ENCODE measurements at places on chromosomes 2 and 18.

GRCh38 chr2:218458598-218458997 is 39.7 kb downstream of the VIL1 start:
- DNase-seq = no peak

GRCh38 chr2:102103992-102104871 is 38.3 kb upstream of the IL1R1 start:
- no peak for DNase-seq

DNA sequence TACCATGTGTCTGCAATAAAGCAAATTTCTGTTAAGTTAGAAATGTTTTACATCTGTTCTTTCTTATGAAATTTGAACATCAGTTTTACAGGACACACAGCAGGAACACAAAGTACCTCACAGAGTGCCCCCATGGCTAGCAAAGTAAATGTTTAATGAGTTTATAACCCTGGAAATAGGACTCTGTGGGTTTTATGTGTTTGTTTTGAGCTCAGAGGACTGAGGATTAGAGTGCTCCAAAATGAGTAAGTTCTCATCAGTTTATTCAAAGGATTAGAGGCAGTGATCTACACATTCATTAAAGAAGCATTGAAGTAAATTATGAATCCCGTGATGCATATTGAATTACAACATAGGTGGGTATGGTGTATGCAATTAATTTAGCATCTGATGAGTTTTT is 281.8 kb downstream of the GULP1 start:
- DNase-seq = no peak

DNA sequence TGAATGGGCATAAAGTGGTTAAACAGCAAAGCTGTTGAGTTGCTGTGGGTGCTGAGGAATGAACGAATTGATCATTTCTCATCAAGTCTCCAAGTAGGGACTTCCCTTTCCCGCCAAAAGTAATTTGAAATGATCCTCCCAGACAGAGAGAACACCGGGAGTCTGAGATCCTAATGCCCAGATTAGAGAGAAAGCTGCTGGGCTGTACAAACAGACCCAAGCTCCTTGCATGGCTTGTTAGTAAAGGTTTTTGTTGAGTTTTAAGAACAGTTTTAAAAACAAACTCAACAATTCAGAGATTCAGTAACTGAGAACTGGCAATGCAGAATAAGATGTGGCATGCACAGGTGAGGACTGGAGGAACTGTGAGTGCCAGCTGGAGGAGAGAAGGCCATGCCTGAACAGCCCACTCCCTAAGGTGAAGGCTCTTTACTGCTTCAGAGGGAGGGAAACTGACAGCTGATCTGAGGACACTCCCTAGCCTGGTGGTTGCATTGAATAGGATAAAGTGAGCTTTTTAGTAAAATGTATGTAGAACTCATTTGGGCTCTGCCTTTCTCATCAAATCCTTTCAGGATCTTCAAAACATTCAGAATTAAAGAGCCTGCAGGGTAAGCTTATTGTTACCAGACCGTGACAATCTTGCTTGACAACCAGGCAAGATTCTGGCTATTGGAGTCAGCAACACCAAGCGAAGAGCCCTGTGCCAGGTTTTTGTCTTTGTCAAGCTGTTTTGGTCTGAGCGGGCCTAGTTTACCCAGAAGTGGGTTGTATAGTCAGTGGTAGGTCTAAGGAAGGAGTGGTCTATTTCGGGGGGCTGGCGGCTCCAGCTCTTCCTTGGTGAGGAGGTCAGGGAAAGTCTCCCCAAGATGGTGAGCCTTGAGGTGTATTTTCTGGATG is 63.2 kb upstream of the IGFBP5 start:
- no peak for DNase-seq

- no peak for DNase-seq
Observed at GRCh38 chr2:23399674-23400261, 14.8 kb downstream of the KLHL29 start.

DNA sequence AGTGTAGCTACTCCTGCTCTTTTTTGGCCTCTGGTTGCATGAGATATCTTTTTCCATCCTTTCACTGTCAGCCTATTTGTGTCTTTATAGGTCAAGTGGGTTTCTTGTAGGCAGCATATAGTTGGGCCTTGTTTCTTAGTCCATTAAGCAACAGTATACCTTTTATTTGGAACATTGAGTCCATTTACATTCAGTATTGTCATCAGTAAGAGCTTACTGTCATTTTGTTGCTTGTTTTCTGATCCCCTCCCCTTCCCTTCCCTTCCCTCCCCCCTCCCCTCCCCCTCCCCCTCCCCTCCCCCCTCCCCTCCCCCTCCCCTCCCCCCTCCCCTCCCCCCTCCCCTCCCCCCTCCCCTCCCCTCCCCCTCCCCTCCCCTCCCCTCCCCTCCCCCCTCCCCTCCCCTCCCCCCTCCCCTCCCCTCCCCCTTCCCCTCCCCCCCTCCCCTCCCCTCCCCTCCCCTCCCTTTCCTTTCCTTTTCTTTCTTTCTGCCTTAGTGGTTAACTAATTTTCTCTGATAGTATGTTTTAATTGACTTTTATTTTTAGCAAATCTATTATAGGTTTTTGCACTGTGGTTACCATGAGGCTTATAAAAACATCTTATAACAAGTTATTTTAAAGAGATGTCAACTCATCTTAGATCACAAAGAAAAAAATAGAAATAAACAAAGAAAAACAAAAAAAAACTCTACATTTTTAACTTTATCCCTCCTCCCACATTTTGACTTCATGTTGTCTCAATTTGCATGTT is 13.2 kb upstream of the DCDC2C start:
- no peak for DNase-seq

- no peak for DNase-seq
Observed at GRCh38 chr18:61595615-61596251, 262.5 kb downstream of the CDH20 start.

DNA sequence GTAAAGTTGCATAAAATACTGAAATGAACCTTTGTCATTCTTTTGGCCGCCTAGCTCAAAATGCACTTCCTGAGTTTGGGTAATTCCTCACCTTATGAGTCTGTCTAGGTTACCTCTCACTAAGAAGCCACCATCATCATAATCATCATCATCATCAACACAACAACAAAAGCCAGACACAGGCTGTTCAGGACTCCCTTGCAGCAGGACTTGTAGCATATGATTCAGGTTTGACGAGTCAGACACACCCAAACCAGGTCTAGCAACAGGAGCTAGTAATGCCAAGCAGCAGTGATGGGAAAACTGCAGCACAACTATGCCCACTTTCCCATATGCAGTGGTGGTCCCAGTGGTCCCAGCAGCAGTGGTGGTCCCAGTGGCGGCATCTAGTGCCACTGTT is 2.8 kb upstream of the SGO2 start:
- DNase-seq = no peak

GRCh38 chr2:16094811-16095210 is 154.5 kb downstream of the MYCN start:
- no peak for DNase-seq

GRCh38 chr2:219959471-219959870 is 332.0 kb downstream of the SLC4A3 start:
- DNase-seq = no peak

GRCh38 chr2:179793902-179794301 is 67.5 kb downstream of the ZNF385B start:
- no peak for DNase-seq

GRCh38 chr2:30756051-30756719 is 51.1 kb downstream of the CAPN13 start:
- DNase-seq = no peak

DNA sequence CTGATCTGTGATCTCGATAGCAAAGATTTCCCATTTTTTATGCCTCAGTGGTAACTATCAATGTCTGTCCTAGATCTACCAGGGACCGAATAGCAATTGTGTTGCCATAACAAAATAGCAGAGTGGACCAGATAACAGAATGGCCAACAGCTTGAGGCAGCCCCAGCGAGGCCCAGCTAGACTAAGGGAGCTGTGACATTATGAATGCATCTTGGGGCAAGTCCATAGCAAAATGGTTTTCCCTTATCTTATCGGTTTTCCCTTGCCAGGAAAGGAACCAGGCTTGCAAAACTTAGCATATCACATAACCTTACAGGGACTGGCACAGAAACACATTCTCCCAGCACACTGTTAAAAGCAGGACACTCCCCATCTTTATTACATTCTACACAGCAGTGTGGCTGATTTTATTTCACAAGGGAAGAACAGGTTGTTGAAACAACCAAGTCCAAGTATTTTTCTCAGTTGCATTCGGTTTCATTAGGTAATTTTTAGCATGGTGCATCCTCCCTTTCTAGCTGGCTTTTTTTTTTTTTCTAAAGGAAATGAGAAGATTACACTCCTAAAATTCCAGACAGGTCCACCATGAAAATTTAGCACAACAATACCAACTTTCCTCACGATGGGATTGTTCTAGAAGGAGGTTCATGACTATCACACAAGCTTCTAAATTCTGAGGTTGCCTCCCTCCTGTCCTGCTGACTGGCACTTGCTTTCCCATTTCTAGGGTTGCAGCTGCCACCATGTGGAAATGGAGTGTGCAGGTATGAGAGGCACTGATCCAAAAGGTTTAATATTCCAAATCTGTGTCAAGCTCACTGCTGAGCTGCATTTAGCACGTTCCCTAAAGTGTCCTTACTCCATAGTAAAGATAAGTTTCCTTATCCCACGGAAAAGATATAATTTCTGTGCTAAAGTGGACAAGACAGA is 97.0 kb upstream of the SLC35G4 start:
- peak; percentile 2 for DNase-seq

DNA sequence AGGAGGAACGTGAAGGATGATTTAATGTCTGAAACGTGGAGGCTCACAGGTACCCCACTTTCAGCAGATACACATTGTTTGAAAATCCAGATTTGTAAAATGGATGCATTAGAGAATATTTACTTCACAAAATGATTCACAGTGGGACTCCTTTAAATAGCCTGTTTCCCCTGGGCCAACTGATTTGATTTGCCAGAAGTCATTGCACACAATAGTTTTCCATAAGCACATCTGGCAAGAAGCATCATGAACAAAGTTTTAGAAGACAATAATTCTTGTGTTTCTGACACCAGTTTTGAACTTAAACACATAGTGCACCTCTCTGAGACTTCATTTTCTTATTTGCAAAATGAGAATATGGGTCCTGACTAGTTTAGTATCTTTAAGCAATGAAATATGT is 451.4 kb upstream of the SLC14A2 start:
- DNase-seq = no peak

GRCh38 chr2:240705204-240705791 is 13.6 kb downstream of the AQP12A start:
- DNase-seq = no peak

DNA sequence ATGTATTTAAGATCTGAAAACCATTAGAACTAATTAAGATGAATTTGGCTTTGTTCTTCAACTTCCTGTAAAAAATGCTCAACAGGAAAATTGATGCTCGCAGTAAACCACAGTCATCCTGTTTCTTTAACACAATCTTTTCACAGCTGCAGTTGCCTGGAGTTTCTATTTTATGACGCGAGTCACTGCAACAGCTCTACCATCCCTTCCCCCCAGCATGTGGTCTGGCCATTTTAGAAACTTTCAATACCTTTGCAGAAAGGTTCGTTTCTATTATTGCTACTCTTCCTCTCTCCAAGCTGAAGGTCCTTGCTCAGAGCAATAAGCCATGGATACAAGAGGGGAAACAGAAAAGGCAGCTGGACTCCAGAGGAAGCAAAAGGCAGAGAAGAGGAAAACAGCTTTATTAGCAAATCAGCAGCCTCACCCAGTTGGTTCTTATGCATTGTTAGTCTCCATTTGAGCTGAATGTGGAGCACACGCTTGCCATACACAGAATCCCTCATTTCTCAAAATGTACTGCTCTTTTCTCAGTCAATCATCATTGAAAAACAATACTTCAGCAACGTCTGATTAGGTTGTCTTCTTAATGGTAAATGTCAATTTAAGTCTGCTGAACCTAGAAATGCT is 3.9 kb downstream of the WIPF1 start:
- DNase-seq = no peak

DNA sequence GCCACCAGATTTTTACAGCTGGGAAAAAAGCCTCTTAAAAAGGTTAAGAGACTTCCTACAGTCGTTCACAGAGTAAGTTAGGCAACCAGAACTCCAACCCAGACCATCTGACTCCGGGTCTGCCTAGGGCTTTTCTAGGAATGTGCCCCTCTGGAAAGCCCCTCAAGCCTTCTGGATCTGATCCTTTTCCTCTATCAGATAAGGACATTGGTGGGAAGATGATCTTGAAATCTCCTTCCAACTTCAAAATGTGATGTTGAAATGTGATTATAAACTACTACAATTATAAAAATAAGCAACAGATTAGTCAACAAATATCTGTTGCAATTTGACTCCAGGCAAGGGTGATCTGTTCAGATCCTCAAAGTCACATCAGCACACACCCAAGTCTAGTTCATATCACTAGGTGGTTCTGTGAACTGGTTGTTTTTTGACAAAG is 270.4 kb downstream of the ARHGAP15 start:
- DNase-seq = no peak

DNA sequence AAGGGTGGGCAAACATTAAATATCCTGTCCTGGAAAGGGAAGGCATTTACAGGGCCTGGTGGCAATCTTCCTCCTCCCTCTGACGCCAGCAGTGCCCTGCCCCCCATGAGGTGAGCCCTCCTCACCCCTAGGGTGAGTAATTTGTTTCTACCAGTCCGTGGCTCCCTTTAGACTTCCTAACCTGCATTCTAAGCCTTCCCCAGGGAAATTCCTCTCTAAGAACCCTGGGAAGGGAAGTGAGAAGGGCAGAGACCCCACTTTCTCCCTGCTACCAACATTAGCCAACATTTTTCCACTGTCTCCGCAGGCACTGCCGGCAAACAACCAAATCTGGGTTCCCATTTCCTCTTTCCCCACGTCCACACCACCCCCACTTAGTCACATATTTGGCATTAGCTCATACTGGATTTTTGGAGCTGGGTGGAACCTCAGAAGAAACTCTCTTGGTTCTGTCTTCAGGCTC is 69.3 kb downstream of the NRP2 start:
- DNase-seq = no peak

DNA sequence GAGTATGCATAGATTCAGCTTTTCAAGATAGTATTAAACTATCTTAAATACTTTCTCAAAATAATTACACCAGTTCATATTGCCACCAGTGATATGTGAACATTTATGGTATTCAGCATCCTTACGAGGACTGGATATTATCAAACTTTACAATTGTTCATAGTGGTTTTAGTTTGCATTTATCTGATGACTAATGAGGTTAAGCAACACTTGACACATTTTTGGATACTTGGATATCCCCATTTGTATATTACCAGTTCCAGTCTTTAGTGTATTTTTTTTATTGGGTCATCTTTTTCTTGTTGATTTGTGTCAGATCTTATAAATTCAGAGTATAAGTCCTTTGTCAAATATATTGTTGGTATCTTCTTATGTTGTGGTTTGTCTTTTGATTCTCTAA is 128.4 kb downstream of the ASXL3 start:
- DNase-seq = no peak

- no peak for DNase-seq
Observed at GRCh38 chr18:77101410-77102258, 30.9 kb downstream of the MBP start.

GRCh38 chr2:75074228-75074627 is 115.8 kb downstream of the POLE4 start:
- DNase-seq = no peak
